ENCODE measurements at places on chromosomes 2 and 18.
A peak's percentile ranks its signal among the peaks of the same experiment; 100 is the strongest.

DNA sequence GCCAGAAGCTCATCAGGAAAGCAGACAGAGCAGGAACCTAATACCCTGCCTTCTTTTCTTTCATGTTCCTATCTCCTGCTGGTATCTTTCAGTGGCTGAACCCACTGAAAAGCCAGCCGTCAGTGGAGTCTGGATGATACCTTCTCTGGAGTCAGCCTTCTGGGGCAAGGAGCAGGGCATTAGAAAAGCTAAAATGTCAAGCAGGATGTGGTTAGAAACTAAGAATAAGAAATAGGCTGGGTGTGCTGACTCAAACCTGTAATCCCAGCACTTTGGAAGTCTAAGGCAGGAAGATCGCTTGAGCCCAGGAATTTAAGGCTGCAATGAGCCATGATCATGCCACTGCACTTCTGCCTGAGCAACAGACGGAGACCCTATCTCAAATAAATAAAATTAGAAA, 642.0 kb upstream of the FSHR start:
- DNase-seq = no peak

DNA sequence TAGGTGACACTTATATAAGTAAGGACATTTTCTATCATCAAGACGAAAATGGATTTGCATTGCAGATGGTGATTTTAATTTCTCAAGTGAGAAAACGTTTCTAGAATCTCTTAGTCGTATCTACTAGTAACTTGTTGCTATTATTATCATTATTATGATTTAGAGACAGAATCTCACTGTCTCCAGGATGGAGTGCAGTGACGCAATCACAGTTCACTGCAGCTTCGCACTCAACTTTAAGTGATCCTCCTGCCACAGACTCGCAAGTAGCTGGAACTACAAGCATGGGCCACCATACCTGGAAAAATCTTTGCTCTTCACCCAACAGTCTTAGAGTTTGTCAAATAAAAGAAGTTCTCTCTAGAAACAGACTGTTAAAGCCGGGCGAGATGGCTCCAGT, 37.6 kb upstream of the DDX18 start:
- DNase-seq = no peak

GRCh38 chr2:142131010-142131669, at the start of gene LRP1B:
Gene LRP1B, minus strand, starts transcription at chr2:142131016. Its CDS starts 287 bp downstream, at chr2:142130729.
- no peak for DNase-seq

GRCh38 chr18:43950062-43950461, 672.8 kb upstream of the SYT4 start:
- DNase-seq = no peak

- DNase-seq = no peak
These were observed 94.1 kb upstream of the SLC14A2 start for GRCh38 chr18:45521136-45521535.

DNA sequence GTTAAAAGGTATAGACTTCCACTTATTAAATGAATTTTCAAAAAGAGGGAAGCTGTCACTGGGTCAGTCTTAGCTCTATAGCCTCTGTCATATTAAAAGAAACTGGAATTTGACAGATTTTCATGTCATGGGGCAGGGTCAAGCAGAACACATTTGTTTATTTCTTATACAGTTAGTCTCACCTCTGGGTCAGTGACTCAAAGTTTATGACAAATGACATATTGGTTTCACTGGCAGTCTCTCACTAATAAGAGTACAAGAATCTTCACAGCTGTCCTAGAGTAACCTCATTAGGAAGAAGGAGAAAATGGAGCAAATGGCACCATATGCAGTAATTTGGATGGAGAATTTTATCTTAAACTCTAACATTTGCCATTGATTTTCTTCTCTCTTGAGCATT, 63.2 kb downstream of the MBD2 start:
- no peak for DNase-seq

DNA sequence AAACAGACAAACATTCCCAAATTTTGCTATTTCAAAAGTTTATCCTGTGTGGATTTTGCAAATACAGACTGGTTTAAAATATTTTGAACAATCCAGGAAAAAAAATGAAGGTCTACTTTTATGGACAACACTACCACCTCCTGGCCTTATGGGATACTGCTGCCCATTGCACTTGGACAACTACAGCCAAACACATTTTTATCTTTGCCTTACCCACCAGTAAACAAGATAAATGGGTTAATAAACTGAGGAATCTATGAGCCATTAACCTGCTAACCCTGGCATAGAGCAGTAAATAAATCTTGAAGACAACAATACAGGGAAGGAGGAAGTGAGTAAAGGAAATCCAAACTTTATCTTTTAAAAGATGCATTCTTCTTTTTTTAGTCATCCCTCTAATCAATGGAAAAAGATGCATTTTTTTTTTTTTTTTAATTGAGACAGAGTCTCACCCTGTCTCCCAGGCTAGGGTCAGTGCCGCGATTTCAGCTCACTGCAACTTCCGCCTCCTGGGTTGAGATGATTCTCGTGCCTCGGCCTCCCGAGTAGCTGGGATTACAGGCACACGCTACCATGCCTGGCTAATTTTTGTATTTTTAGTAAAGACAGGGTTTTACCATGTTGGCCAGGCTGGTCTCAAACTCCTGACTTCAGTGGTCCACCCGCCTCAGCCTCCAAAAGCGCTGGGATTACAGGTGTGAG, 2.1 kb upstream of the SPIRE1 start:
- peak; percentile 6 for DNase-seq

DNA sequence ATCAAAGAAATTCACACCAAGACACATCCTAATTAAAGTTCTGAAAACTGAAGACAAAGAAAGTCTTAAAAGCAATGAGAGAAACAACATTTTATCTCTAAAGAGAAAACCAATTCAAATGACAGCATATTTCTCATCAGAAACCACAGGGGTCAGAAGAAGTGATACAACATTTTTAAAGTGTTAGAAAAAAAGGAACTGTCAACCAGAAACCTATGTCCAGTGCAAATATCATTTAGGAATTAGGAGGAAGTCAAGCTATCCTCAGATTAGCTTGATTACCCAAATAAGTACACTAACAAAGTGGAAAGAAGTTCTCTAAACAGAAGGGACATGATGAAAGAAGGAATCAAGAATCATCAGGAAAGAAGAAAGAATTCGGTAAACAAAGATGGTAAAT, 59.5 kb upstream of the BCL2L11 start:
- no peak for DNase-seq
